ENCODE measurements at places on chromosomes 6 and 20.
A peak's percentile ranks its signal among the peaks of the same experiment; 100 is the strongest.

DNA sequence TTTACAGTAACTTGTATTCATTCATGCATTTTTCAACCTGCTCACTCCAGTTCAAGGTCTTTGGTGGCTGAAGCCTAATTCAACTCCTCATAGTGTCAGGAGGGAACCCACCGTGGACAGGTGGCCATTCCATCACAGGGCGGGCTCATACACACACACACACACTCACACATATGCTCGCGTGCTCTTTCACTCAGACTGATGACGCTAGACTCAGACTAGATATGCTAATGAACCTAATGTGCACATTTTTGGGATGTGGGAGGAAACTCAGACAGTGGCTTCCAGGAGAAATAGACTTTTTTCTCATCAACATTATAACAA is 56.7 kb downstream of the TRIM27 start:
- DNase-seq, result peak; percentile 54

GRCh38 chr6:26206868-26207801 is 119.9 kb downstream of the HFE start:
- DNase-seq, result no peak

GRCh38 chr20:2688041-2688591 is 4.5 kb upstream of the EBF4 start:
- peak; percentile 82 for DNase-seq

DNA sequence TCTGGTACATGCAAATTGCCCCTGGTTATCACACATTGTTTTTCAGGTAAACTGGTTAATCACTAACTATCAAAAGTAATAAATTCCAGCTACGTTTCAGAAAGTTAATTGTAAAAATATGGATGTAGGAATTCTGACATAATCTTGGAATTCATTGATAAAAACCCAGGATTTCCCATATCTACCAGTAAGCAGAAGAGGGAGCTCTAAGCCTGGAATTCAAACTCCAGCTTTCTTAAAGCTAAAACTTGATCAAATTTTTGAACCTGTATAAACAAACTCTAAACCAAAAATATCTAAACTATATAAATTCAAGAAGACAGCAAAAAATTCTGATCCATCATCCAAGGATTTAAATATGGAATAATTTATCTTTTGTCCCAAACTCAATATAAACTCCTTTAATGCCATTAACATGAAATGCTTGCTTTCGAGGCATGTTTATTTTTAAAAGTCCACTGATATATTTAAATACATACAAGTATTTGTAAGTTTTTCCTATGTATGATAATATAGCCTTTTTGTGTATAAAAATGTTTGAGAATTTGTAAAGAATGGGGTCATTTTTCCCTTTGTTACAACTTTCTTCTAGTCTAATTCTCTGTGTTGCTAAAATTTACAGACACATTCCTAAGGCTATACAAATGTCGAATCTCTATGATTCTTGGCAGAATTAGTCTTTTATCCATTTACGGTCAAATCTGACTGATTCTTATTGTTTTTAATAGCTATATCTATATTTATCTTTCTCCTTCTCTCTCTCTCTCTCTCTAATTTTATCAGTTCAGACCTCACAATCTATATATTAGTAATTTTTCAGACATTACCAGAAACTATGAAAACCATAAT is 91.4 kb upstream of the RNF217 start:
- DNase-seq, result no peak

GRCh38 chr6:166173281-166173951 is 5.8 kb upstream of the TBXT start:
- no peak for DNase-seq

- DNase-seq, result no peak
Observed at GRCh38 chr6:129006724-129007514, 124.0 kb downstream of the LAMA2 start.

DNA sequence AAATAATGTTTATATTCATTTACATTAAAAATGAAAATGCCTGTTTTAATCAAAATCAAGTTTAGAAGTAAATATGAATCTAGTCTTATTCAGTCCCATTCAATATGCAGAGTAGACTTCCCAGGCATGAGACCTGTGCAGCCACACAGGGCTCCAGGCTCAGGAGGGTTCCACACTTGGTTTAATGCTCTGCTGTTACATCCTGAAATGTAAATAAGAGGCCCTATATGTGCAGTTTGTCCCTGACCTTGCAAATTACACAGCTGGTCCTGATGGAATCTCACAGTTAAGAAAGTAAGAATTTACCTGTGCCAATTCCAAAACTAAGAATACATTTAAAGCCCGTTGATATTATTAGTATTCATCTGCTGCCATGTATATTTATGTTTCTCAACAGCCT is 79.4 kb downstream of the ARHGAP18 start:
- DNase-seq, result no peak

DNA sequence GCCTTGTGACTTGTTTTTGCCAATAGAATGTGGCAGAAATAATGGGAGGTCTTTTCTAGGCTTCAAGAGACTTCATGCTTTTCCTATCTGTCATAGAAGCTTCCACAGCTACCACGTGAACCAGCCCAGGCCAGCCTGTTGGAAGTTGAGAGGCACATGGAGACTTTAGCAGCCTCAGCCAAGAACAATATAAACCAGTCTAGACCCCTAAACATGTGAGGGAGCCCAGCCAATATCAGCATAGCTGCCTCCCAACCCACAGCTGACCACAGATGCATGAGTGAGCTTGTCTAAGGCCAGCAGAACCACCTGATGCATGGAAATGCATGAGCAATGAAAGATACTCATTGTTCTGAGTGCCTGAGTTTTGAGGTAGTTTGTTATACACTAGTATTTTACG is 540.7 kb upstream of the BTBD3 start:
- DNase-seq, result no peak

- DNase-seq, result no peak
Observed at GRCh38 chr6:95263840-95264239, 313.5 kb upstream of the MANEA start.

DNA sequence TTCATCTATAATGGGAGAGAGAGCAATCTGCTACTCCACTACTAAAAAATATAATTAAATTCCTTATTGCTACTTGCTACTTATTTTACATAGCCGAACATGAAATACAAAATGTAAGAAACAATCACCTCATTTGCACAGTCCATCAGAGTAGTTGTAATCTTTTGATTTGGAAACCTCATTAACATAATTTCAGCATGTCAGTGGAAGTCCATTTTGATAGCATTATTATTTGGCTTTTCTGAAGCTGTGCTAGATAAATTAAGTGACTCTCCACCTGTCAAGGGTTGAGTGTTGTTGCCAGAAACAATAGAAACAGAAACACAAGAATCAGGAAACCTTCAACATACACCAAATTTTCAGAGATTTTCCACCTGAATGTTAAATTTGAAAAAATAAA is 250.0 kb downstream of the RFPL4B start:
- DNase-seq, result no peak

GRCh38 chr6:170035901-170036304 is 255.0 kb downstream of the DLL1 start:
- DNase-seq, result no peak

DNA sequence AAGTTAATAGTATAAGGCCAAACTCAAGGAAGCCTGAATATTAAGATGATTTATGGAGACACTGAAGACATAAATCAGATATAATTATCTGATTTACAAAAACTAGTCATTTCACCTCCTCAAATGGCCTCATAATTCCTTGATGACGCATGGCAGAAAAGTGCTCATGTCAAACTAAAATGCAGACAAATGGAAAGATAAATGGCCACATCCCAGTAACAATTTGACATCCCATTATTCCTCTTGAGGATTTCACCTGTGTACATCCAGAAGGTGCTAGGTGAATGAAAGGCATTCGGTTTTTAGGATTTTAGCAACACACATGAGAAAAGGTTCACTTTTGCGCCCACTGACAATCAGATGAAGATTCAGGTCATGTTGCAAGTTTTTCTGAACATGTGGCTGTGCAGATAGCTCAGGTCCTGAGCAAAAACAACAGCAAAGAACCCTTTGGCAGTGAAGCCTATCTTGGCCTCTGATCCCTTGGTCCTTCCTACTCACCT is 24.2 kb downstream of the SGK1 start:
- DNase-seq, result no peak

DNA sequence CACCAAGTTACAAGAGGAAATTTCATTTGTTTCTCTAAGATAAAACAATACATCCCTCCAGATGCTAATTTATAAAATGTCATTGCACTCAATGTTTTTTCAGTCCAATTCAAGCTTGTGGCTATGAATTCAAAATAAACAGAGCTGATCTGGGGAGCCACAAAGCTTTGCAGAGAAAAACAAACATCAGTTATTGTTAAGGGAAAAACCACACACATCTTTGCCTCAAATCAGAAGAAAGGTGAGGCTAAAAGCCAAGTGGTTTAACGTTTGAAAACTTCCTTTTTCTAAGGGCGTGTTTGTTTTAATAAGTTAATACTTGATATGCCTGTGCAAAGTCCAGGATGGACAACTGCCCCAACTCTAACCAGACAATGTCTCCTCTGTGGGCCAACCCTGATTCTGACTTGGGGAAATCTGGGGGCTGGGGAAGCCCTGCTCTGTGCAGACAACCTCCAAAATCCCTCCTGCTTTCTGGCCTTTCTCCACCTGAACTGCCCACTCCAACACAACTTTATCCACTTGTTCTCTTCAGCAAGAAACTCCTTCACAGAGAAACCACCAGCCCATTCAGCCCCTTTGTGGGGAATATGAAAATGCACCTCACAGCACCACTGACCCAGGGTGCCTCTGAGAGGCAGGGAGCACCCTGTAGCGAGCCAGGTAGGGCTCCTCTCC is 44.6 kb upstream of the NT5E start:
- no peak for DNase-seq

Measured in CD4-positive, alpha-beta T cell treated with Interleukin-21 for 1 hour (primary cell).